ENCODE measurements at places on chromosomes 4 and X.

- no peak for DNase-seq
Measured at GRCh38 chrX:2974961-2975360, 31.4 kb upstream of the ARSH start.

DNA sequence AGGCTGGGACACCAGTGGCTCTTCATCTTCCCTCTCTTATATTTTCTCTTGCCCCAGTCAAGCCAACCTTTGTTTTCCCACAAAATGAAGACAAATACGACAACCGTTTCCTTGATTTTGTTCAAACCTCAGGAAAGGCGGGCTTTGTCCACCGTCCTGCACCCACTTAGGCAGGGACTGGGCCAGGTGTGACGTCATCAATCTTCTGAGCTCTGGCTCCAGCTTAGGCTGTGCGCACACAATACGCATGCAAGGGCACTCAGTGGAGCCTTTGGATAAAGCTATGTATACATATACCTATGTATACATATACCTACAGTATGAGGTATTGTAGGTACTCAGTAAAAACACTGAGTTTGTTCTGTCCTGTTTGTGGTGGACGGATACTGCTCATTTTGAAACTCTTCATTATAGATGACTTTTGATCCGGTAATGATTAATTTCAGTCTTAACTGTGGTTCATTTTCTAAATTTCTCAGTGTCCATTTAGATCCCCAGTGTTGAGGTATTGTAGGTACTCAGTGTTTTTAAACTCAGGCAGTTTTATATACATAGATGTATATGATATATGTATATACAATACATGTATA is 194.9 kb downstream of the MGST2 start:
- no peak for DNase-seq

DNA sequence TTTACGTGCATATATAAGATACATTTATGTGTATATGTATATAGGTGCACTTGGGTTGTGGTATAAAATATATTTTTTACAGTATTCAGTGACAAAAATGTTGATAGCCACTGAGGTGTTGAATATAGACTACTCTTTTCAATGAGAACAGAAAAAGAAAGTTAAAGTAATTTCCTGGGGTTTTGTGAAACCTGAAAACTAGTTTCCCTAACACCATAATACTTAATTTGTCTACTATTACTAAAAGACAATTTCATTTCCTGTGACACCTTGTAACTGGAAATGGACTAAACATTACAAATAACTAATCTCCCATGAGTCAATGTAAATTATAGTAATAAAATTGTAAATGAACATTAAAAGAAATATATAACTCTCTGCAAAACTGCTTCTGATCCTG is 32.0 kb upstream of the MAP9 start:
- no peak for DNase-seq

DNA sequence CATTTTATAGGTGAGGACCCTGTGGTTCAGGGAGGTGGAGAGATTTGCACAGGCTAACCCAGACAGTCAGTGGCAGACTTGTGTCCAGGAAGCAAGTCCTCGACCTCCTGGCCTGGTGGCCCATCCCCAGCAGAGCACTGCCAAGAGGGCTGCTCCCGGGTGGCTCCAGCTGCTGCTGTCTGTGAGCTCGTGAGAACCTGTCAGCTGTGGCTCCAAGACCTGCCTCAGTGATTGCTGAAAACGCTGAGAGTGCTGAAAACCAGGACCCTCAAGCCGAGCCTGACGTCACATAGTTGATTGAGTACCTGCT is 74.2 kb downstream of the RTL9 start:
- DNase-seq = no peak

DNA sequence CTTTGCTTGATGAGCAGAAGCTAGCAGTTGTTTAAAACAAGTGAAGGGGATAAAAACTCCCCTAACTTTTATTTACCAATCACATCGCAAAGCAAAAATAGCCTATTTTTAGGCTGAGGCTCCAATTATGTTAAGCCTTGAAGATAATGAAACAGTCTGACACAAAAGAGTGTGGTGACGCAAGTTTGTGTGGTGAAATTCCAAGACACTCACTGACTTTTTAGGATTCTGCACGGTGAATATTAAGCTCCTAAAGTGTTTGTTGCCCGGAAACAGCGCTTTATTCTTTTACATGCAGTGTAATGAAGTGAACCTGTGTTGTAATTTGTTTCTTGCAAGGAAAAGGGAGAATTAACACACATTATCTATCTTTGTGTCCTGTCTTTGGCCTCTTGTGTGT is 74.8 kb downstream of the POLA1 start:
- no peak for DNase-seq

DNA sequence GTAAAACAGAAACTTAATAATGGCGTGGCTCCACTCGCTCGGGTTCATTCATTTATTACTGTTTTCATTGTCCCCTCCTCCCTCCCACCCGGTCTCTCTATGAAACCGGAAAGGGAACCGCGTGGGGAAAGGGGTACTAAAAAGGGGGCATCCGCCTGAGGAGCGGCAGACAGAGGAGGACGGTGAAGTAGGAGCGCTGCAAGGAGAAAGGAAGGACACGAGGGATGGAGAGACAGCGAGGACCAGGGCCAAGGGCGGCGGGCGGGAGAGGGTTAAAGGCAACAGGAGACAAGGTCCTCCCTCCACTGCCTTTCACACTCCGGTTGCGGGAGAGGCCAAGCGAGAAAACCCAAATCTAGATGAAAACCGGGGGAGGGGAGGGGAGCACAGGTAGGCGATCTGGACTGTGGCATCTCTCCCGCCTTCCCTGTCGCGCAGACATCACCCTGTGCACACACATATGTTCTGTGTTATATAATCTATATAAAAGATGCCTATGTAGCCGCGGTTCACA is 829 bp downstream of the ELOVL6 start:
- DNase-seq = peak; percentile 21

DNA sequence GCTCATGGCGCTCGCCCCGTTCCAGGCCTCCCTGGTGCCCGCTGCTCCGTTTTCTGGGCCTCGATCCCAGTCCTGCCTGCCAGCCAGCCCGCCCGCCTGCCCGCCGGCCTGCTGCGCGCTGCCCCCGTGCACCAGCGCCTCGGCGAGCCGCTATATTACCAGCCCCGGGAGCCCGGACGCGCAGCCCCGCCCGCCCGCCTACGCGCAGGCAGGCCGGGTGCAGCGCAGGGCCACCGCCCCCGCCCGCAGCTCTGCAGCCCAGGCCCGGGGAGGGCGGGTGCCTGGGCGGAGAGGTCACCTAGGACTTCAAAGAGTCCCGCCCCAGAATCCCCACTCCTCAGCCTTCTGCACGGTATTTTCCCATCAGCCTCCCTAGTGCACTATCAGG is at the start of gene MAOB:
Gene MAOB, minus strand, starts transcription at position 157 of the 388 bp plus-strand sequence. Its CDS starts 151 bp downstream, at position 6.
- DNase-seq = no peak
